ENCODE measurements at places on chromosomes 6 and 20.

DNA sequence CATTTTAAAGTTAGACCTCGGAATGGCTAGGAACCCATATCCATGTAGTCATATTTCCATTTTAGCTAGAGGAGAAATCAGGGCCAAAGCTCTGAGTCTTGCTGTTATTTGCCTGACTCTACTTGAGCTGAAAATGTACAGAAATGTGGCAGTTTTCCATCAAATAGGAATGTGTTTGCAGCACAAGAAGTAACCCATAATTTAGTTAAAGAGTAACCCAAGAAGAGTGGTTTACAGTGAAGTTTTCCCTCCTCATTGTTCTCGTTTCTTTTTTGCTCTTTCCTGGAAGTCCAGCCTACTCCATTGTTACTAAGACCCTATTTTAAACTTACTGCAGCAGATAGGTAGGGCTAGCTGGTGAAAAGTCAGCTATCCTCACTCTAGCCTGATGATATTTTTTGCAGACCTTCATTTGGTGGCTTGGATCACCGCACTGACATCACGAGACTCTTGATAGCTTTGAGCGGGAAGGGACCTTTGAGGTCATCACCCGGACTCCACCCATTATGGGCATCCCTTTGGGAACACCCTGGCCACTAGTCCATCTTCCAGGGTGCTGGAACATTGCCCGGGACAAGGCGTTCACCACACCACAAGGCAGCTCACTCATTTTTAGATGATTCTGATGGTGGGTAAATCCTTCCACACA, 28.0 kb upstream of the ADGRF5 start:
- DNase-seq, result no peak

- DNase-seq, result no peak
These were observed 434.7 kb downstream of the BCKDHB start for GRCh38 chr6:80541181-80541580.

DNA sequence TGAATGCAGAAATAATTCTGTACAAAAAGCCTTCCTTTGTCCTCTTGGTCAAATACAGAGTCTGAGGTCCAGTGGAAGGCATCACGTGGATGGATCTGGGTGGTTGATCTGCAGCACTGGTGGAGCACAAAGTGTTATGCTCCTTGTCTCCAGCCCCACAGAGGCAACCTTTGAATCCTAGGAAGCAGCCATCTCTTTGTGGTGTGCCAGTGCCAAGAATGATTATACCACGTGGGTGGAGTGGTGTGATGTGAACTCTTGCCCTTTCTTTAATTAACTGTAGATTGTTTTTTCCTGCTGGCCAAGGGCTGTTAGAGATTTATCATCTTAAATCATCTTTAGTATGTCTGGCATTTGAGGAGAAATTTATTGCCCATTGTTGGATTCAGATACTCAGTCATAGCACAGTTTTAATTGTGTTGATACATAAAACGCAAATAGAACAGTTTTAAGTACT, 31.1 kb downstream of the NCOA7 start:
- DNase-seq, result no peak

- no peak for DNase-seq
These were observed 51.9 kb downstream of the UNC5CL start for GRCh38 chr6:40986921-40987819.

DNA sequence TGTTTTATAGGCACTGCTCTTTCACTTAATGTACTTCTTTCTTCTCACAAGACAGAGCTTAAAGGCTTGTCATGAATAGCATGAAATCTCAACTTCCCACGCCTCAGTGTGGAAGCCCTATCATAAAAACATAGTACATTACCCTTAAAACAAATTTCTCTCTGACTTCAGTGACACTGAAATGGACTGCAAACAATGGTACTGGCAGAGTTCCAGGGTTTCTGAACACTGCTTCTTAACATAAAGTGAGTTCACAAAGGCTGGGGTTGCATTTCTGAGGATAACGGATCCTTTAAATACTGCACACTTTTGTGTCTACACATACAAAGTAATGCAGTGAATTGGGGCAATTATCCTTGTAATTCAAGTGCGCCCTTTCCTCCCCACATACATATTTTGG, 32.3 kb upstream of the PLEKHG1 start:
- DNase-seq, result no peak

- DNase-seq, result no peak
These were observed 324.7 kb upstream of the RUNX2 start for GRCh38 chr6:45003387-45003786.

- DNase-seq, result no peak
These were observed 473.9 kb downstream of the COL12A1 start for GRCh38 chr6:74731931-74732330.

DNA sequence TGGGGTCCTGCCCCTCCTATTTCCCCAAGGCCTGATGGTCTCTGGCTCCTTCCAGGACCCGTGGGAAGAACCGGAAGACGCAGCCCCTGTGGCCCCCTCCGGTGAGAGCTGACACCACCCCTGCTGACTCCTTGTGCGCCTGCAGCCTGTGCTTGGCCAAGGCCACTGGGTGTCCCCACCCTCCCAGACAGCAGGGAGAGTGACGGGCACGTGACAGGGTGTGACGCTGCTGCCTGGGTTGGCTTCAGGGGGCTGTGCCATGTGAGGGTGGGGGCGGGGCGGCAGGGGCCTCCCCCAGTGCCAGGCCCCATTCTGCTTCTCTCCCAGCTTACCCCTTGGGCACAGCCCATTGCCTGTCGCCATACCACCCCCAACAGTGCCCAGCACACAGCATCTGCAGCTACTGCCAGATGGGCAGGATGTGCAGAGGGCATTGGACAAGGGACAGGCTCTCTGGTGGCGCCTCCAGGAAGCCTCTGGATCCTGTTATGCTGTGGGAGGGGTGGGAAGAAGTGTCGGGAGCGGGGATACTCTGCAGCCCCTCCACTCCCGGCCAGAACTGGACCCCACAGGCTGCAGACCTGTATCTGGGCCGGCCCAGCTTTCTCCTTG, 2.9 kb downstream of the BIRC7 start:
- no peak for DNase-seq

GRCh38 chr6:138456401-138456790, 42.9 kb downstream of the NHSL1 start:
- no peak for DNase-seq

DNA sequence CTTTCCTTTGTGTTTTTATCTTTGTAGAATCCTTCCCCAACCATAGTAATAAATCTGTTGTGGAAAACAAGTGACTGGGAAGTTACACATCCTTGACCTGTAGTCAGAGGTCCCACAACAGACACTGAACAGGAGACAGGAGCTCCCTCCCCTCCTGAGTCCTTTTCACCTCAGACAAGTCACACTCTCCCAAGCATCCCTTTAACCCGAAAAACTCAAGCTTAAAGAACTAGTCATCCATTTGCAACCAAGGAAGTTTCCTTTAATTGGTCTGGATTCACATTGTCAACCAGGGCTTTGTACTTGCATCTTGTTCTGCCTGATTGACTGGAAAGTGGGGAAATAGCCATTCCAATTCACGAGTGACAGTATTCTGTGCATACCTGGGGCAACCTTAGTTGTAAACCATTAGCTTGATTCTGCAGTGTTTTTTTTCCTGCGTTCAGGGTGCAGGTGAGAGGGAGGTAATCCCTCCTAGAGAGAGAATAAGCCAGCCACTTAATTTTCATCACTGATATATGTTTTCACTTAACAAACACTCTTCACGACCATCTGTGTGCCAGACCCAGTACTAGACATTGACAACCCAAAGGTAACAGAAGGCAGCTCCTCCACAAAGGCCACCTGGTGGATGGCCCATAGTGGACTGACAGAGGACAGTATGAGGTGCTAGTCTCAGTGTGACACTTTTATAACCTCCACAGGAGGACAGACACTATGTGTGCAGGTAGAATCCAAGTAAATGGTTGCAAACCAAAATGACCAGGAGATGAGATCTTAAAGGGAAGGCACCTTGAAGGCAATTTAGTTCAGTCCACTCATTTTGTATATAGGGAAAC, 112.4 kb downstream of the SLX4IP start:
- DNase-seq, result no peak

DNA sequence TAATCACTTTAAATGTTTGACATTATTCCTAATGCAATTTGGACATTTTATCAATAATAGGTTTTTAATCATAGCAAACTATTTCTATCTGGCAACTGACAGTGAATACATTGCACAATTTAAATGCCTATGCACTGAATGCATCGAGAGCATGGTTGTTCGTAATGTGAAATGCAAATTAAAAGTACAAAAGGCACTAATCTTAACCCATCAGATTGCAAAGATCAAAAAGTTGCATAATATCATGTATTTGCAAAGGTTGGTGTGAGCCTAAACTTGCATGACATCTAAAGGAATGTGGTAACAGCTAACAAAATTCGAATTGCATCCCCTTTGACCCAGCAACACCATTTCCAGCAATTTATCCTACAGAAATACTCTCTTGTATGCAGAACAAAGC, 469.9 kb upstream of the IRAK1BP1 start:
- no peak for DNase-seq

DNA sequence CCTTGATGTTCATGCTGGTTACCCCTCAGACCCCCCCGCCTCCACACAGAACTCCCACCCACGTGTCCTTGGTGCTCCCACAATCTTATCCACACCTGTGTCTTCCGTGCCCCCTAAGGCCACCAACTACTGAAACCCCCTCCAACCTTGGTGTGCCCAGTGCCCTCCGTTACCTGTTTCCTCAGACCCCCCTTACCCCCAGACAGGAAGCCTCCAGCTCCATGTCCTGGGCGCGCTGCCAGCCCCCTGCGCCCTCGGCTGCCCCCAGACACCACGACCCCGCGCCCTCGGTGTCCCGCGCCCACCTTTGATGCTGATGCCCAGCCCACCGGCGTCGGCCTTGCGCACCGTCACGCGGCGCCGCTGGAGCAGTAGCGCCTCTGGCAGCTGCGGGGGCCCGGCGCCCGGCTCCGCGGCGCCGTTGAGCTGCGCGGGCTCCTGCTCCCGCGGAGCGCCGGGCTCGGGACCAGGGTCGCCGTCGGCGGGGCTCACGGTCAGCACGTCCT, 504 bp downstream of the SNTA1 start:
- DNase-seq, result no peak

GRCh38 chr20:63255931-63256704, 1.9 kb upstream of the NKAIN4 start:
- DNase-seq, result no peak

GRCh38 chr6:133610971-133611370, 277.9 kb upstream of the TCF21 start:
- DNase-seq, result no peak

DNA sequence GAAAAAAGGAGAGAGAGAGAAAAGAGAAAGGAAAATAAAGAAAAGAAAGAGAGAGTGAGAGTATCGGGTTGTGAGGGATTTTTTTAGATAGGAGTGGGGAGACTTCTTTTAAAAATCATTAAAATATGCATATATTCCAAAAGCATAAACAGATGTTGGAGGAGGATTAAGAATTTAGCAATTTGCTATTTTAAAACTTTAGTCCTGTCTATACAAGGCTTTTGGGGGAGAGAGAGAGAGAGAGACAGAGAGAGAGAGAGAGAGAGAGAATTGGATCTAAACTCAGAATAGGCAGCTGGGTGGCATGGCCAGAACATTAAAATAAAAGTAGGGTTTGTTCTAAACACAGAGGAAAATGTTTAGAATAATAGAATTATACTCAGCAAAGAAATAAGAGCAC, 72.1 kb downstream of the SOD2 start:
- DNase-seq, result no peak

- no peak for DNase-seq
These were observed 4.5 kb upstream of the TREM2 start for GRCh38 chr6:41167173-41167963.

GRCh38 chr6:152976749-152977148, 6.1 kb downstream of the FBXO5 start:
- no peak for DNase-seq

DNA sequence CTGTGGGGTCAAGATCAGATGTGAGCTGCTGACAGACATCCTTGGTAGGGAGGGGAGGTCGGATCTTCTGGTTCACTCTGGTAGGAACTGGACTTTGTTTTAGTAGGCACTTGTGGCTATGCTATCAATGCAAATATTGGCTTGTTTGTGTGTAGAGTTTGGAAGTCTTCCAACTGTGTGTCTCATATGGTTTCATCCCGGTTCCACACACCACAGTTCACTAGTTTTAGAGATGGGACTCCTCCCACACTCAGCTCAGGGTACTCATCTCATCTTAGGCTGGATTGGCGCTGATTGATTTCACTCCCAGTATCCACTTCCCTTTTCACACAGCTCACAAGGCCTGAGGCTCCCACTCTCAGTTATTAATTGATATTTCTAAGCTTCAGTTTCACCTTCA, 161.3 kb downstream of the THBS2 start:
- no peak for DNase-seq

DNA sequence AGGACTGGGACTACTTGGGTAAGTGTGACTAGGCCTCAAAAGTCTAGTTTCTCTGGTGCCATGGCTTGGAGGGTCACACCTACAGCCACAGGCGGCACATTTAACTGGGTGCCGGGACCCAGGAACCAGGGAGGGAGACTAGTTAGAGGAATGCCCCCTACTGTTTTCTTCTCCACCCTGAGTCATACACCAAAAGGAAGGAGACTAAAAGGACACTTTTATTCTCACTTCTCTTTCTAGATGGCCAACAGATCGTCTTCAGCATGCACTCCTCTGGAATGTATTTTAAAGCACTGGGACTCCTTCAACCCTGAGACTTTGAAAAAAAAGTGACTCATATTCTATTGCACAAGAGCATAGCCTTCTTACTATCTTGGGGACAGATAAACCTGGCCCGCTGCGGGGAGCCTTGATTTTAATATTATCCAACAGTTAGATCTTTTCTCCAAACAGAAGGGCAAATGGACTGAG, 33.4 kb downstream of the PLN start:
- DNase-seq, result no peak

DNA sequence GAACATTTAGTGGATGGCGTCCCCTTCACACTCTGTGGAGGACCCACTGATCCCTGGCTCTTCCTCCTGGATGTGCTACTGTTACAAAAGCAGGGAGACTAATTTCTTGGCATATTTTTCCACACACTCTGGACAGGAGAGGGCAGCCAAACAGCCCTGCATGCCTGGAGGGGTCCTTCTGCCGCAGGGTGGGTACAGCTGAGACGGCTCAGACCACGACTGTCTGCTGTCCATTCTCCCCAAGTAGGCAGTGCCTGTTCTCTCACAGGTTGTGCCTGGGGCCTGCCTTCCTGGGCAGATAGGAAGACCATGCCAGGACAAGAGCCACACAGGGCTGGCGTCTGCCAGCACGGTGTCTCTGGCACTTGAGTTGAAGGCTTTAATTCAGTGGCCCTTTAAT, 260.1 kb downstream of the FOXC1 start:
- DNase-seq, result no peak

DNA sequence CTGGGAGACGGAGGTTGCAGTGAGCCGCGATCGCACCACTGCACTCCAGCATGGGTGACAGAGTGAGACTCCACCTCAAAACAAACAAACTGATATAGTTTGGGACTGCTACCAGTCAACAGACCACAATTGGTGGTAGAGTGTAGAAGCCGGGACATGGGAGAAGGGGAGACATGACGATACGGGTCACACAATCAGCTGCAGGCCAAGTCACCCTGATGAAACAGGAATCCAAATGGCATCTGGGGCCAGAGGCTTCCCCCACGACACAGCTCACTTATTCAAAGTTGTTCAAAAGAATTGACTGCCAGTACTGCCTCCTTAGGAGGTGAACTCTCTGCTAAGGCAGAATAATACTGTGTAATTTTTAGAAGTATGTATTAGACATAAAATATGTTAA, 27.5 kb downstream of the AMD1 start:
- DNase-seq, result no peak

GRCh38 chr6:15630202-15630601, 32.6 kb downstream of the DTNBP1 start:
- DNase-seq, result no peak

- DNase-seq, result no peak
These were observed 320.9 kb upstream of the SASH1 start for GRCh38 chr6:148021699-148022098.
